ENCODE measurements at places on chromosomes 5 and 9.

- no peak for DNase-seq
These were observed 38.6 kb downstream of the AMBP start for GRCh38 chr9:114039484-114039883.

DNA sequence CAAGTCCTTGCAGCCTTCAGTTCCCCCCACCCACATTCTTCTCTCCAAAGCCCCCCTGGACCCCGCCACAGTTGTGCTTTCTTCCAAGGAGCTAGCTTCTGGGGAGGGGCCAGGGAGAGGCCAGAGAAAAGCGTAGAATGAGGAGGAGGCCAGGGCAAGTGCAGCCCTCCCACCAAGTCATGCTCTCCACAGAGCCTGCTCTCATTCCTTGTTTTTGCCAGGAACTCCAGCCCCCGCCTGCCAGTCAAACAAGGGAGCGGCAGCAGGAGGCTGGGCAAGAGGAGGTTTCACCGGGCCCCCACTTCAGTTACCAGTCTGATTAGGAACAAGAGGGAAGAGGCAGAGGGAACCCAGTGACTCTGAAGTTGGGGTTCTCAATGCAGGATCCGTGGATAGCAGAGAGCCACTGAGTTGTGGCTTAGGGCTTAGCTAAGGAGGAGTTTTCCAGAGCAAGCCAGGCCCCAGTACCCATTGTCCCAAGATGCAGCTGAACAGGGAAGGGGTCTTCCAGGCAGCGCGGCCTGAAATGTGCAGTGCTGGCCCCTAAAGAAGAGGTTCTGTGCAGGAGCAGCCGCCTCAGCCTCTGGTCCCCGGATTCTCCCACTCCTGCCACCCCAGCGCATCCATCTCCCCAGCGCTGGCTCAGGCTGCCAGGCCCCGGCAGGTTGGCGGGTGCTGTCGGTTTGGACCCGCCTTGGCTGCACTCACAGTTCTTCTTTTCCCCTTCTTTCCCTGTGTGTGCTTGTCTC is 120.6 kb downstream of the DAB2IP start:
- DNase-seq, result no peak

DNA sequence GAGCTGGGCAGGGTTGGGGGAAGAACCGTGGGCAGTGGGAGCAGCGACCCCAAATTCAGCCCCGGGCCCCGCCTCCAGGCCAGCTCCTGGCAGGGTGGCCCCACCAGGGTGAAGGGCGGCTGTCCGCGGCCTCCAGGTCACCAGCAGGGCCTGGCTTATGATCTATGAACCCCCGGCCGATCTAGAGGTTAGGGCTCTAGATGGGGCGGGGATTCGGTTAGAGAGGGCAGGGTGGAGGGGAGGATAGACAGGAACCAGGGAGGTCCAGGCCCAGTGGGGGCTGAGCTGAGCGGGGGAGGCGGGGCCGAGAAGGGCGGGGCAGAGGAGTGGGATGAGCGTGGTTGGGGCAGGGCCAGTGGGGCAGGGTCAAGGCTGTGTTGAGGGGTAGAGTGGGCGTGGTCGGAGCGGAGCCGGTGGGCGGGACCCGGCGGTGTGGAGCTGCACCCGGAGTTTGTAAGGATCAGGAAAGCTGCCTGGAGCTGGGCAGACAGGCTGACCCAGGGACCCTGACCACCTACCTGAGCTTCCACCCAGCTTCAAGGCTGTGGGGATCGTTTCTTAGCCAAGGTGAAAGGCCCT is 29.3 kb upstream of the OBP2B start:
- peak; percentile 44 for DNase-seq

- DNase-seq, result no peak
These were observed 378.8 kb upstream of the SEMA6A start for GRCh38 chr5:116953251-116953930.

- DNase-seq, result no peak
These were observed 94.8 kb upstream of the APC start for GRCh38 chr5:112642885-112643284.

DNA sequence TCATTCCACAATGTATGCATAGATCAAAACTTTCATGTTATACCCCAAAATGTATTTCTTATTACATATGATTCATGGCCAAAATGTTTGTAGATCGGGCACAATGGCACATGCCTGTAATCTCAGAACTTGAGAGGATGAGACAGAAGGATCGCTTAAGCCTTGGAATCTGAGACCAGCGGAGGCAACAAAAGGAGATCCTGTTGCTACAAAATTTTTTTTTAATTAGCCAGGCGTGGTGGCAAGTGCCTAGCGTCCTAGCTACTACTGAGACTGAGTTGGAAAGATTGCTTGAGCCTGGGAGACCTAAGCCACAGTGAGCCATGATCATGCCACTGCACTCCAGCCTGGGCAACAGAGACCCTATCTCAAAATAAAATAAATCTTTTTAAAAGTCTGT is 89.9 kb downstream of the MAPKAP1 start:
- DNase-seq, result no peak

- no peak for DNase-seq
These were observed 47.2 kb downstream of the AOPEP start for GRCh38 chr9:94773655-94774054.

DNA sequence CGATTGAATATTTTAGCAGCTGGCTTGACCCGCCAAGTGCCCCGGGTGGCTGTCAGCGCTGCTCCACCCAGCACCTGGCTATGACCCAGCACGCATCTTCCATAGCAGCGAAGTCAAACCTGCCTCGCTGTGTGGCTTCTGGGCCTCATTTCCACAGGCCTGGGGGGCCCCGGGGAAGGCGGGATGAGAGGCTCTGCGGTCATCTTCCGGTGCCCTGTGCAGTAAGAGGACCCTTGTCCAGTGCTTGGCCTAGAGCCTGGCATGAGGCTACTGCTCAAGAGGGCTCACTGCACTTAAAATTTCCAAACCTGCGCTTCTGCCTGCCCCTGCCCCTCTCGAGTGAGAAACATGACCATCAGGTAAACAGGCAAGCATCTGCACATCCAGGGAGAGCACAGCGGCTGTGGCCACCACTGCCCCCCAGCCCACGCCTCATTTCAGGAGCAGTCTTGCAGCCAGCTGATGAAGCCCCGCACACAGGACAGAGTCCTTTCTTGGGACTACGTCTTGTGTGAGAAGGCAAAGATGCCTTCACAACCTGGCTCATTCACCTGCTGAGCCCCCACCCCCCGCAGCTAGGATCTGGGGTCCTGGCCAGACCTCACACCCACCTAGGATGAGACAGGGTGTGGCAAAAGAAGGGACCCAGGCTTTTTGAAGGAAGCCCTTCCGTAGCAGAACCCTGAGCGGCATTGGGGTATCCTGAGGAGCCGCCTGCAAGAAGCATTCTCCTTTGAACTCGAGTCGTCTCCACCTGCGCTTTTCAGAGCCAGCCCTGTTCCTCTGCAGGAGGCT is 69.5 kb upstream of the UNC5A start:
- DNase-seq, result no peak

- DNase-seq, result no peak
These were observed 13.7 kb upstream of the ZSWIM6 start for GRCh38 chr5:61318376-61318775.

GRCh38 chr9:36074870-36075532 is 38.3 kb downstream of the RECK start:
- DNase-seq, result no peak

- no peak for DNase-seq
These were observed 60.3 kb downstream of the TTC39B start for GRCh38 chr9:15246708-15247107.

GRCh38 chr5:99702565-99702964 is 773.8 kb upstream of the CHD1 start:
- DNase-seq, result no peak

DNA sequence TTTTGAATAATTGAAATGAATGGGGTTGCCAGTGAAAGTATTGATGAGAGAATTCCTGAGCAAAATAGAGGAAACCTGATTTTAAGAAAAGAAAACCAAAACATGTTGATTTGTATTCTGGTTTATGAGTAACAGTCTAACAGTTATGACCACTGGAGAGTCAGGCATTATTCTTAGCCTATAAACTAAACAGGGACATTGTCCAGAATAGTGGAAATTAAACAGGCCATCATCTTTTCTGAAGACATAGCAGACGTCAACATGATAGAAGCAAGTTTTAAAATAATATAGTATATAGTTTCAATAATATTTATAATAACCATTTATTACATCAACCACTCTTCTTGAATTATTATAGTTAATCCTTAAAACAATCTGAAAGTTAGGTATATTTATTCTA is 178.3 kb upstream of the MPDZ start:
- DNase-seq, result no peak

GRCh38 chr9:108185613-108186012 is 670.2 kb downstream of the ACTL7B start:
- DNase-seq, result no peak

DNA sequence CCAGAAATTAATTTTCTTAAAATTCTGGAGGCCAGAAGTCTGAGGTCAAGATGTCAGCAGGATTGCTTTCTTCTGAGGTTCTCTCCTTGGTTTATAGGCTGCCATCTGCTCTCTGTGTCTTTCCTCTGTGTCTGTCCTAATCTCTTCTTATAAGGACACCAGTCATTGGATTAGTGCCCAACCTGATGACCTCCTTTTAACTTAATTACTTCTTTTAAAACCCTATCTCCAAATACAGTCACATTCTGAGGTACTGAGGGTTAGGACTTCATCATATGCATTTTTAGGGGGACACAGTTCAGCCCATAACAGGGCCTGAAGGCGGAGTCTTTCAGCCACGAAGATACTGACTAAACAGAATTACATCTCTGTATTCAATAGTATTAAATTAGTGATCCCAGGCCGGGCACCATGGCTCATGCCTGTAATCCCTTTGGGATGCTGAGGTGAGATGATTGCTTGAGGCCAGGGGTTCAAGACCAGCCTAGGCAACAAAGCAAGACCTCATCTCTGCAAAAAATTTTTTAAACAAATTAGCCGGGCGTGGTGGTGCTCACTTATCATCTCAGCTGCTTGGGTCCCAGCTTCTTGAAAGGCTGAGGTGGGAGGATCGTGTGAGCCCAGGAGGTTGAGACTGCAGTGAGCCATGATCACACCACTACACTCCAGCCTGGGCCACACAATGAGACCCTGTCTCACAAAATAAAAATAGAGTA is 5.9 kb upstream of the RPS6 start:
- no peak for DNase-seq

GRCh38 chr5:122258241-122258640 is 53.8 kb upstream of the SNCAIP start:
- no peak for DNase-seq

DNA sequence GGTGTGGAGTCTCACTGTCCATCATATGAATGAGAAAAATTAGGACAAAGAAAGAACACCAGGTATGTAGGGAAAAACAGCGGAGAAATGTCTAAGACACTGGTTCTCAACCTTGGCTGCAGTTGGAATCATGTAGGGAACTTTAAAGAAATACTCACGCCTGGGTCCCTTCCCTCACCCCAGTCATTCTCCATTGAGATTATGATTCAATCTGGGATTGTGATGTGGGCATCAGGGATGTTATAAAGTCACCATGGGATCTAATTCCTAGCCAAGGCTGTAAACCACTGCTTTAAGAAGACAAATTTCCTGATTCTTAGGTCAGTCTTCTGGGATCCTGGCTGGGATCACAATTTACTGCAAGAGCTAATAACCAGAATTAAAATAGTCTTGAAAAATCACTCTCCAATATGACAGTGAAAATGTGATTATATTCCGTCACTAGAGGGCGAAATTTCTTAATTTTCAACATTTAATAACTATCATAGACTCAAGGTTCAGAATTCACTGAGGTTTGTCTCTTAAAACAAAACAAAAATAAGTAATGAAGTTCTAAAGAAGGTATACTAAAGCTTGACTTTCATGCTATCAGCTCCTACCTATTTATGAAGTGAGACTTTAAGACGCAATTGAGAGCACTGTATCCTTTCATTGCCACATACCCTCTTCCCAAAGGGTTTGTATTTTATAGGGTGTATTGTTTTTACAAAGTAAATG is 60.5 kb downstream of the GLDC start:
- no peak for DNase-seq

GRCh38 chr5:107154593-107154992 is 516.1 kb downstream of the EFNA5 start:
- no peak for DNase-seq

- no peak for DNase-seq
These were observed 67.1 kb upstream of the SNX2 start for GRCh38 chr5:122707796-122708195.

GRCh38 chr5:25285136-25285535 is 640.4 kb upstream of the CDH10 start:
- DNase-seq, result no peak

DNA sequence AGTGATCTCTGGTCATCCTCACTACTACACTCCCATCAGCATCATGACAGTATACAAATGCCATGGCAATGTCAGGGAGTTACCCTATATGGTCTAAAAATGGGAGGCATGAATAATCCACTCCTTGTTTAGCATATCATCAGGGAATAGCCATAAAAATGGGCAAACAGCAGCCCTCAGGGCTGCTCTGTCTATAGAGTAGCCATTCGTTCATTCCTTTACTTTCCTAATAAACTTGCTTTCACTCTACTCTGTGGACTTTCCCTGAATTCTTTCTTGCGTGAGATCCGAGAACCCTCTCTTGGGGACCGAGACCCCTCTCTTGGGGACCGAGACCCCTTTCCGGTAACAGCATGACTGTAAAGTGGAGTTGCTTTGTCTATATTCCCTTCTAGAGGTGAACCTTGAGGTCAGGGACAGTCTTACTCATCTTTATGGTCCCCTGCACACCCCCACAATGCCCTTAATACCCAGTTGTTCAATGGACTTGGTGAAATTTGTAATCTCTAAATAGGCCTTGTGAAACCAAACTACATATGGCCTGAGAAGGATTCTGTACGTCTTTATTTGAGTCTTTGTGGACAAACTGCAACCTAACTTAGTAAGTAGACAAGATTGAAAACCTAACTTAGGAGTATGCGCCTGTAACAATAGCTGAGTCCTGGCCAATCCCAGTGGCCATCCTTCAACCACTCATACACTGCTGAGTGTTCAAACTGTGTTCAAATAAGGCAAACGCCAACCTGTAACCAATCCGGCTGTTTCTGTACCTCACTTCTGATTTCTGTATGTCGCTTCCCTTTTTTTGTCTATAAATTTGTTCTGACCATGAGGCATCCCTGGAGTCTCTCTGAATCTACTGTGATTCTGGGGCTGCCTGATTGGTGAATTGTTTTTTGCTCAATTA is 32.3 kb upstream of the UBTD2 start:
- DNase-seq, result no peak

DNA sequence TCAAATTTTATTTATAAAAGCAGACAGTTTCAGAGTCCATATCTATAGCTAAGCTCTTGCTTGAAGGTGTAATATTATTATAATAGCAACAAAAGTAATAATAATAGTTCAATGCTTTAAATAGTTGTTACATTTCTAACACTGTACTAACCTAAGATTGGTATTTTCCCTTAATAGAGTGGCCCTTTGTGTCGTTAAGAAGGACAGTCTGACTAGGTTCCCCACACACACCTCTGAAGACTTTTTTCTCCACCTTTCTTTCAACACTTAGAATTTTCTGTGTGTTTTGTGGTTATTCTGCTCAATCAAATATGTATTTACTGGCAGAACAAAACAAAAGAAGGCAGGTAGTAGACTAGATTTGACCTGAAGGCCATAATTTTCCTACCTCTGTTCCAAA is 223.2 kb upstream of the ACO1 start:
- DNase-seq, result no peak

All from stimulated activated CD4-positive, alpha-beta T cell treated with anti-CD3 and anti-CD28 coated beads, Interleukin-1b, Interleukin-23, amount 100 ng/mL, for 48 hours (primary cell).